Hematopoietic multipotent progenitor cell treated with erythropoietin and hydrocortisone succinate and interleukin-3 and kit ligand, for 4 days (in vitro differentiated cells): ENCODE measurements at places on chromosomes 2 and 18.

GRCh38 chr2:14303366-14304115 is 329.0 kb upstream of the LRATD1 start:
- no peak for DNase-seq

DNA sequence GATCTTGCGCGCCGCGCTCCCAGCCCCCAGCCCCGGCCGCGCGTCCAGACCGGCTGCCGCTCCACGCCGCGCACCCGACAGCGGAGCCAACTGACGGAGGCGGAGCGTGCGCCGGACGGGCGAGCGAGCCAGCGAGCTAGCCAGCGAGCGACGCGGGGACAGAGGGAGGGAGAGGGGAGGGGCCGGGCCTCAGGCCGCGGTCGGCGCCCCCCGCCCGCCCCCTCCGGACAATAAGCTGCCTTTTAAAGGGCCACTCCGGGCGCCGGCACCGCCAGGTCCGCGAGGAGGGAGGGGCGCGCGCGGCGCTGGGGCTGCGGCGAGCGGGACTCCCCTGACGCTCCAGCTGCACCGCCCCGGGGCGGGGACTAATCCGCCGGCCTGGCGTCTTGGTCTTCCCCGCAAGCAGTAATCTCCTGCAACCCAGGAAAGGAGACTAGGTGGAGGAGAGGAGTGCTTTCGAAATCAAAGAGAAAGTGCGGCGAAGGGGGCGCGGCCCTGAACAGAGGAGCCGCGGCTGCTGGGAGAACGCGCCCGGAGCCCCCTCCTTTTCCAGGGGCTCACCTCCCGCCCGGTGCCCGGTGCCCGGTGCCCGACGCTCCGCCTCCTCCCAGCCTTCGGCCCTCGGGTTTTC is at the start of gene BIN1:
TSS of gene BIN1 (minus strand) at position 164 of the 631 bp plus-strand sequence. CDS start 211 bp downstream, outside the sequence.
- DNase-seq = peak; percentile 76

DNA sequence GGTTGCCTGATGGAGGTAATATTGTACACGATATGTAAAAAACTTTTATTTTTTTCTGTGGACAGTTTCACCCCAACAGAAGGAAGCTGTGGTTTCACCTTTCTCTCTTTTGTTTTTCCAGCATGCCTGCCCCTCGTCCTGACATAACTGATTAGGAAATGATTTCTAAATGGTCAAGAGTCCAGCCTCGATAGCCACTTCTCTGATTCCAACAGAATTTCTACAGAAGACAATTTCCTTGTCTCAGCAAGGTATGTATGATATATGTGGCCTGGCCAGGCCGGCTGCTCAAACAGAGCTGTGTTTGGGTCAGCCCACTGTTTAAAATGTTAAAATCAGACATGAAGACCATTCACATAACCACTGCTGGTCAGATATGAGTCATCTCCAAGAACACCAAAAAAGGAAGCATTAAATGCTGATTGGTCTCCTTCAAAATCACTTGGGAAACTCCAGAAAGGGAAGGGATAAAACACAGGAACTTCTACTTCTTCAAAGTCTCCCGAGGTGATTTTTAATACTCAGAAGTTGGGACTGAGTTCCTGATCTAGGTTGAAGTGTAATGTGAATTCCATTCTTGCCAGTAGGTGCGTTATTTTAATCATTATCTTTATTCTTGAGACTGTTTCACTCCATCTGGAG is 22.3 kb downstream of the ATP8B1 start:
- DNase-seq = no peak

- peak; percentile 67 for DNase-seq
Measured at GRCh38 chr2:11904029-11904428, 157.6 kb downstream of the LPIN1 start.

- no peak for DNase-seq
Measured at GRCh38 chr2:186784930-186785329, 64.0 kb downstream of the ZSWIM2 start.

- peak; percentile 72 for DNase-seq
Measured at GRCh38 chr2:21042958-21043743, 722 bp downstream of the APOB start.

GRCh38 chr18:9333441-9334328 is 888 bp upstream of the TWSG1 start:
- DNase-seq = no peak

DNA sequence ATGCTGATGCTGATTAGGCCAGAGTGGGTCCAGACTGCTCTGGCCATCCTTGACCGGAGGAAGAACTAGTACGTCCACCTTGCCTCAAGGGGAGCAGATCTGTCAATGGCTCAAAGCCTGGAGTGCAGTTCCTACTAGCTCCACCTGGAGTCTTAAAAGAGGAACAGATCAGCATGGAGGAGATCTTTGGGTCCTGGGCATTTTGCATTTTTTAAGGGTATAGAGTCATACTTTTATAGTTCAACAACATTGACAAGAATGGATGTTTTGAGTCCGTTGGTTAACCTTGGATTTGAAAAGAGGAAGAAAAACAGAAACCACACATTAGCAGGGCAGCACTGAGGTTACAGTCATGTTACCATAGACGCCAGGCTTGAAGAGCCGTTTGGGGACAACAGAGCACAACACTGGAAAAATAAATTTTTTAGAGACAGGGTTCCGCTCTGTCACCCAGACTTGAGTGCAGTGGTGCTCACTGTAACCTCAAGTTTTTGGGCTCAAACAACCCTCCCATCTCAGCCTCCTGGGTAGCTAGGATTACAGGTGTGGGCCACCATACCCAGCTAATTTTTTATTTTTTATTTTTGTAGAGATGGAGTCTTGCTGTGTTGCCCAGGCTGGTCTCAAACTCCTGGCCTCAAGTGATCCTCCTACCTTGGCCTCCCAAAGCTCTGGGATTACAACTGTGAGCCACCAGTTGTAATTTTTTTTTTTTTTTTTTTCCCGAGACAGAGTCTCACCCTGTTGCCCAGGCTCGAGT is 78.5 kb downstream of the PRKCE start:
- peak; percentile 87 for DNase-seq

- DNase-seq = no peak
Measured at GRCh38 chr2:206311026-206311425, 36.6 kb downstream of the ZDBF2 start.

DNA sequence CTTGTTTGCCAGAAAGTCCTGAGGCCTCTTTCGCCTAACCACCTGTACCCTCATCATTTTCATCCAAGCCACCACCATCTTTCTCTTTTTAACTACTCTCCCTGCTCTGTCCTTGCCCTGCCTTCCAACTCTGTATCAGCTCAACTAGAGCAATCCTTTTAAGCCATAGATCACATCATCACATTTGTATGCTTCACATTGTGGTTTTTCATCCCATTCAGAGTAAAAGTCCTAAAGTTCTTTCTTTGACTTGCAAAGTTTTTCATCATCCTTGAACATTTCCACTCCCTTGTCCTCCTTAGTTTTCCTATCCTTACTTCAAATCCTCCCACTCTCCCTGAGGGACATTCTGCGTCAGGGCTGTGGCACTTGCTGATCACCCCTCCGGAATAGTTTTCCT is 73.9 kb downstream of the SLC39A10 start:
- DNase-seq = no peak

DNA sequence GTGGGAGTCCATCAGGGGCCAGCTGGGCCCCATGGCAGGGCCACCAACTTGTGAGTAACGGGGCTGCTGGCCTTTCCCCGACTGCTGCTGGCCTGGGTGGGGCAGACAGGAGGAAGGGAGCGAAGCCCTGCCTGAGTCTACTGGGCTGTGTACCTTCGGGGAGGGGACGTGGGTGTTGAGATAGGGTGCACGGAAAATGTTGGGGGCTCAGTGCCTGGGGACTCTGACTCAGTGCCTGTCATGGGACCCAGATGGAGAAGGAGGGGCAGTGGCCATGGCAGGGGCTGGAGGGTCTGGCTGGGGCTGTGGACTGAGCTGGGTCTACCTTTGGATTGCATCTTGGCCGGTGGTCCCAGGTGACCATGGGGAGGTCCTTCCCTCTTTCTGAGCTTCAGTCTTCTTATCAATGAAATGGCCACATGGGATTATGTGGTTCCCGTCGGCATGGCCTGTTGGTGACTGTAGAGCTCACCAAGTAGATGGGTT is 4.0 kb downstream of the SLC4A3 start:
- DNase-seq = no peak

DNA sequence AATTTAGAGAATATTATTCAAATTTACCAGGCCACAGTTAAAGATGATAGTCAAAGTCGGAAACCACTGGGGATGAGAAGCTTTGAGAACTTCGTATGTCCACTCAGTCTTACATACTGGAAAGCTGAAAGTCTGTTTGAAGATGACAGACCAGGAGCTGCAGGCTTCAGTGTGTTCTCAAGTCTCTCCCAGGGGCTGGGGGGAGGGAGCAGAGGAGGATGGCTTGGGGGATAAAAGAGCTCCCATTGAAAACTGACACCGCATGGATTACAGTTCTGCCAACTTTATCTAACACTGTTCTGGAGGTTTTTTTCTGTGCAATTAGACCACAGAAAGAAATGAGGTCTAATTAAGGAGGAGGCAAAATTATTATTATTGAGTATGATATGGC is 170.5 kb upstream of the ALKAL2 start:
- DNase-seq = no peak

DNA sequence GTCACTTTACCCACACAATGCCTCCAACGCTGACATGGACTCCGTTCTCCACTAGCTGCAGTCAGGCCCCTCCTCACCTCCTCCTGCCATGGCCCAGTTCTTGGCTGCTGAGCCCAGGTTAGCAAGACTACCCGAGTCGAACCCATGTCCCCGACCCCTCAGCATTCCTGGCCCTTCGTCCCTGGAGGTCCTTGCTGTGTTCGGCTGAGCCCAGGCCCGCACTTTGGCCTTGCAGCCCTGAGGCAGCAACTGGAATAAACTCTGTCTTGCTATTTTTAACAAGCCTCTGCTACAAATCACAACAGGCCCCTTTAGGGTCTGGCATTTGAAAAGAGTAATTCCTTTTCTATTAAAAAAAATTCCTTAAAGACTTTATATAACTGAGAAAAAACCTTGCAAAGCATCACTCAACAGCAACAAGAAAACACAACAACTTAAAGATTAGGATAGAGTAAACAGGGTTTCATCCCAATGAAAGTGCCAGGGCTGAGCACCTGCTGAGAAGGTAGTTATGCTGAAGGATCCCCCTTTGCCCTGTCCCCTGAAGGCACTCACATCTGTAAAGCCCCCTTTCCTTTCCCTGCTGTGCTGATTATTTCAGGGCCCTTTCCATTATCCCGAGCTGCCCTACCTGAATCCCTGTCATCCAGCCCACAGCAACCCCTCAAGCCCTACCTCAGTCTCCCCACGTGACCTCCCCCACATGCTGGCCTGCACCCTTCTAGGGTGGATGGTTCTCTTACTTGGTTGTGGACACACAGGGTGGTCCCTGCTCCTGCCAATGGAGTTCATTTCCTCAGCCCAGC is 120.0 kb upstream of the SNTG2 start:
- no peak for DNase-seq

DNA sequence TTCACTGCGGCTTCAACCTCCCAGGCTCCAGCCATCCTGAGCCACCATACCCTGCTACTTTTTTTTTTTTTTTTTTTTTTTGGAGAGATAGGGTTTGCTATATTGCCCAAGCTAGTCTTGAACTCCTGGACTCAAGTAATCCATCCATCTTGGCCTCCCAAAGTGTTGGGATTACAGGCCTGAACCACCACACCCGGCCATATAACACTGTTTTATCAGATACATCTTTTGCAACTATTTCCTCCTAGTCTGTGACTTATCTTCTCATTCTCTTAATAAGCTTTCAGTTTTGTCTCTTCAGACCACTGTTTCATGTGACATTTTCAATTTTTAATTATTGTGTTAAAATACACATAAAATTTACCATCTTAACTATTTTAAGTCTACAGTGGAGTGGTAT is 35.7 kb upstream of the FAM117B start:
- no peak for DNase-seq

- DNase-seq = no peak
Measured at GRCh38 chr2:106294182-106294581, 100.1 kb upstream of the UXS1 start.

- no peak for DNase-seq
Measured at GRCh38 chr18:56684277-56684676, 33.1 kb downstream of the WDR7 start.

- DNase-seq = no peak
Measured at GRCh38 chr2:220504938-220505503, 877.6 kb downstream of the SLC4A3 start.

DNA sequence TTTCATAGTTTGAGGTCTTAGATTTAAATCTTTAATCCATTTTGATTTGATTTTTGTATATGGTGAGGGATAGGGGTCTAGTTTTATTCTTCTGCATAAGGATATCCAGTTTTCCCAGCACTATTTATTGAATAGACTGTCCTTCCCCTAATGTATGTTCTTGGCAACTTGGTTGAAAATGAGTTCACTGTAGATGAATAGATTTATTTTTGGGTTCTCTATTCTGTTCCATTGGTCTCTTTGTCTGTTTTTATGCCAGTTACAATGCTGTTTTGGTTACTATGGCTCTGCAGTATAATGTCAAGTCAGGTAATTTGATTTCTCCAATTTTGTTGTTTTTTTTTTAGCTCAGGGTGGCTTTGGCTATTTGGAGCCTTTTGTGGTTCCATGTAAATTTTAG is 5.9 kb downstream of the FAM171B start:
- no peak for DNase-seq

DNA sequence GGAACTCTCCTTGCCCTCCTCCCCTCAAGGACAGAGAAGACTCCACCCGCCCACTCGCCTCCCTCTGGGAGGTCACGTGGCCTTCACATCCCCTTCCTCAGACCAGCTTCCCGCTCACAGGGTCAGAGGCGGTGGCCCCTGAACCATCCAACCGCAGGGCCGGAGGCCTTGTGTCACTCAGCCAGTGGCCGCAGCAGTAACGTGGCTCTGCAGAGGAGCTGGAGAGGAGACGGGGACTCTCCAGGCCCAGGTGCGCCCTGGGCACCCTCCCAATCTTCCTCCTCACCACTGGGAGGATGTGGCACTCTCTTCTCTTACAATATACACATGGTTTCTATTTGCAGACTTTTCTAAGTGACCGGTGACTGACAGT is 161.7 kb downstream of the TWIST2 start:
- no peak for DNase-seq

DNA sequence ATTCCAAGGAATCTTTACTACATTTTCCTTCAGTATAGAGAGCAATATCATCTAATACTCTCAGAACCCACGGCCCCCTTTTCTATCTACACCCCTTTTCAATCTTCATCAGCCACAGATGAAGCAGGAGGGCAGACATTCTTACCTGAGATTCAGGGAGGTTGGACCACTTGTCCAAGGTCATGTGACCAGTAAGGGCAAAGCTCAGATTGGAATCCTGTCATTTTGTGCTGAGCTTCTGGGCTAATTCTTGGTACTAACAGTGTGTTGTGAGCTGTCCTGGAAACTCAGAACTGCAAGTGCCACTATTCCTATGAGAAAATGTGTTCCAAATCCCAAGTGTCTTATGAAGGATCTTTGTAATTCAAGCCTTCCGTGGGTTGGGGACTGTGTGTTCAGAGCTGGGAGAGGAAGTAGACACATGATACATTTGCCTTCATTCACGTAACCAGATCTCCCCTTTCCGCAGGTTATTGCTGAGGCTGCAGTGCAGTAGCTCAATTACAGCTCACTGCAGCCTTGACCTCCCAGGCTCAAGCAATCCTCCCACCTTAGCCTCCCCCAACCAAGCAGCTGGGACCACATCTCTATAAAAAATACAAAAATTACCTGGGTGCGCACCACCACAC is 3.3 kb downstream of the CHRNA1 start:
- DNase-seq = no peak

- no peak for DNase-seq
Measured at GRCh38 chr18:47868744-47869143, 61.7 kb downstream of the SMAD2 start.

- no peak for DNase-seq
Measured at GRCh38 chr18:6929370-6930102, 188.1 kb downstream of the LAMA1 start.
